ENCODE measurements at places on chromosomes 7 and 10.
A peak's percentile ranks its signal among the peaks of the same experiment; 100 is the strongest.

- peak; percentile 53 for DNase-seq
These were observed at the start of gene PFKP for GRCh38 chr10:3067118-3067858. Gene PFKP (plus strand): TSS chr10:3067548. CDS start chr10:3067596, 48 bp downstream.

DNA sequence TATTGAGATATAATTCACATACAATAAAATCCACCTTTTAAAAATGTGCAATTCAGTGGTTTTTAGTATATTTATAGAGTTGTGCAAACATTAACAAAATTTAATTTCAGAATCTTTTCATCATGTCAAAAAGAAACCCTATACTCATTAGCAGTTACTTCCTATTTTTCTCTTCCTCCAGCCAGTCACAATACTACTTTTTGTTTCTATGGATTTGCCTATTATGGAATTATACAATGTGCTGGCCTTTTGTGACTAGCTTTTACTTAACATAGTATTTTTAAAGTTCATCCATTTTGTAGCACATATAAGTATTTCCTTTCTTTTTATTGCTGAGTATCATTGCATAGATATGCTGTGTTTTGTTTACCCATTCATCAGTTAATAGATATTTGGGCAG, 199.9 kb upstream of the IMMP2L start:
- DNase-seq, result no peak

DNA sequence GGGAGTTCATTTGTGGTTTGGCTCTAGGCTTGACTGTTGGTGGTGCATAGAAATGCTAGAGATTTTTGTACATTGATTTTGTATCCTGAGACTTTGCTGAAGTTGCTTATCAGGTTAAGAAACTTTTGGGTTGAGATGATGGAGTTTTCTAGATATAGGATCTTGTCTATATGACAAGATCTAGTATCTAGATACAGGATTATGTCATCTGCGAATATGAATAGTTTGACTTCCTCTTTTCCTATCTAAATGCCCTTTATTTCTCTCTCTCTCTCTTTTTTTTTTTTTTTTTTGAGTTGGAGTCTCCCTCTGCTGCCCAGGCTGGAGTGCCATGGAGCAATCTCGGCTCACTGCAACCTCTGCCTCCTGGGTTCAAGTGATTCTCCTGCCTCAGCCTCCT, 62.9 kb downstream of the MGAM2 start:
- no peak for DNase-seq

GRCh38 chr7:149884541-149884940, 10.8 kb downstream of the ATP6V0E2 start:
- DNase-seq, result no peak

- no peak for DNase-seq
These were observed 13.5 kb downstream of the LRRC20 start for GRCh38 chr10:70368774-70369482.

DNA sequence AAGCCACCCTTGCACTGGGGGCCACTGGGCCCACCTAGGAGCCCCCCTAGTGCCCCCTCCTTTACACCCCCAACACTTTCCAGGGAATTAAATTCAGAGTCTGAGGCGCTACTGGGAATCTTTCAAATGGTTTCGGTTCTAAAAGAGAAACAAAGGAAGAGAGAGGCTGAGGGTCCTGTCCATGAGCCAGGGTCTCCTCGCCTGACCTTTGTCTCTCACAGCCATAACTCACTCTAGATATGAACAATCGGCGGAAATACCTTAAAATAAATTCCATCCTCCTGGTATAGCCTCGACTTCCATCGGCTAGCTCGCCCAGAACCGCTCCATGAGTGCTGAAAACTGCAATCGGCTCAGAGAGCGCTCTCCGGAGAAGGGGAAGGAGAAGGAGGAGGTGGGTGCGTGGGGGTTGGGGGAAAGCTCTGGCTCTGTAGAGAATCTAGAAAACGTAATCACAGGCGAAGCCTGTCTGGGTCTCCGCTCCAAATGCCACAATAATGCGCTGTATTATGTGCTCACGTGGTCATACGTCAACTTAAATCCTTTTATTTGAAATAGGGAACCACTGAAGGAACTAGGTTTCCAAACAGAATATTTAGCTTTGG, 12.6 kb downstream of the HOXA4 start:
- DNase-seq, result no peak

DNA sequence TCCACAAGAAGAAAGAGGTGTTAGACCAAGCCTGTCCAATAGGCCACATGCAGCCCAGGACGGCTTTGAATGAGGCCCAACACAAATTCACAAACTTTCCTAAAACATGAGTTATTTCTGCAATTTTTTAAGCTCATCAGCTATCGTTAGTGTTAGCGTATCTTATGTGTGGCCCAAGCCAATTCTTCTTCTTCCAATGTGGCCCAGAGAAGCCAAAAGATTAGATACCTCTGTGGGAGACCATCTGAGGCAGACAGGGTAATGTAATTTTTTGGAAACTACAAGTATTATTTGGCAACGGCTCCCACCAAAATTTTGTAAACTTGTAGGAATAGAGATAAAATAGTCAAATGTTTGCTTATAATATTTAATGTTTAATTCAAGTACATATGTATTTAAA, 153.8 kb downstream of the SRPK2 start:
- DNase-seq, result no peak

- no peak for DNase-seq
These were observed 56.4 kb downstream of the ETV1 start for GRCh38 chr7:13933091-13933490.

- no peak for DNase-seq
These were observed 48.7 kb downstream of the SP8 start for GRCh38 chr7:20737840-20738448.

DNA sequence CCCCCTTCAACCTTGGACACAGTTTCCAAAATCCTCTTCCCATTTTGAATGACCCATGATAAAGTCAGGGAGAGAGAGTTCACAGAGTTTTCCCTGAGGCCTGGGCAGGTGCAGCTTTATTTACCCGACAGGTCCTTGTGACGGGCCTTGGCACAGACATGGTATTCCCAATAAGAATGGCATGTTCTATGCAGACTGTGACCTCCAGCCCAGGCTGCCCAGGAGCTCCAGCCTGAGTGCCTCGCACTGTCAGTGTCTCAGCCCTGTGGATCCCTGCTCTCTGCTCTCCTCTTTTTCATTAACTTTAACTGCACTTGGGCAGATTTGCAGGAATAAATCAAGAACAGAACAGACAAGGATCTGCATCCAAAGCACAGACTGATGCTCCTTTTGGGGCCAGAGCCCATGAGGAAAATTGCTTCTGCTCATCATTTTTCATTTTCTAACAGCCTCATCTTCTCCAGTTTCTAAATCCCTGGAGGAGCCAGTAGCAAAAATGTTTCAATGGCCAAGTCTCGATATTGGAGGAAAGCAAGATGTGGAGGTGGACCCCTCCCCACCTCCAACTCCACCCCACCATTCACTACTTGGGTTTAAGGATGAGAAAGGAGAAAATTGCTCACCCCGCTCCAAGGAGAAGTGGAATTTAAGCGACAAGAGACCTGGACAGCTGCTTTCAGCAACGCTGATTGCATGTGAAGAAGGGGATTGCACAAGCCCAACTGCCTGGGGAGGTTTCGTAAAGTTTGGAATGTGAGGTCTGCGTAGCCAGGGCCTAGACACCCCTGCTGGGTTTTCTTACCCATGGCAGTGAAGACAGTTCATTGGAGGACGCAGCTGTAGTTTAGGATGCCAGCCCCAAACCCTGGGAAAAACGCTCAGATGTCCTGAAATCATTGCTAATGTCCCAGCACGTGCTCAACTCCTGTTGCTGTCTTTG, 225.9 kb downstream of the WDR11 start:
- DNase-seq, result no peak

GRCh38 chr7:33909755-33910154, 4.4 kb downstream of the BMPER start:
- DNase-seq, result no peak
